HT-29 (cell line): ENCODE measurements at places on chromosomes 4 and X. TPM values are rescaled to one million over a fixed set of nuclear protein-coding genes. Genes with fewer than 3 reads are reported as not detected.

The ADH6 gene
- 0.13 and 0.47 TPM in 2 replicates for total RNA-seq

The SLC25A43 gene
- total RNA-seq = 9.0 and 11.3 TPM in 2 replicates

The DCAF12L2 gene
- total RNA-seq = not detected in 2 replicates

The ZNF81 gene
- total RNA-seq = 5.5 and 7.4 TPM in 2 replicates
